ENCODE measurements at places on chromosomes 3 and 15.

DNA sequence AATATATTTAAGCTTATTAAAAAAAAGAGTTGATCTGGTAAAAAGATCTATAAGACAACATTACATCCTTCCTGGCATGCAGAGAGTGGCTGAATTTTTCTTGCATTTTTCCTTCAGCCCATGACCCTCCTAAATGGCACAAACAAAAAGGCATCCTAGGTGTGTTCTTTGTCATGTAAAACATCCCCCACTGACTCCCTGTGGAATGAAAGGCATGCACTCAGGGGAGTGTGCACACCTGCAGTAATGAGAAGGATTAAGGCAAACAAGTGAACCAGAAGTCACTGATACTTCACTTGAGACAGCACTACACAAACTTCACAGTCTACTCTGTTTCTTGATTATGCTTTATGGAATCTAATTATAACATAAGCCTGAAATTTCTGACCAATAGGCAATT, 195.0 kb downstream of the RBMS3 start:
- DNase-seq = no peak

DNA sequence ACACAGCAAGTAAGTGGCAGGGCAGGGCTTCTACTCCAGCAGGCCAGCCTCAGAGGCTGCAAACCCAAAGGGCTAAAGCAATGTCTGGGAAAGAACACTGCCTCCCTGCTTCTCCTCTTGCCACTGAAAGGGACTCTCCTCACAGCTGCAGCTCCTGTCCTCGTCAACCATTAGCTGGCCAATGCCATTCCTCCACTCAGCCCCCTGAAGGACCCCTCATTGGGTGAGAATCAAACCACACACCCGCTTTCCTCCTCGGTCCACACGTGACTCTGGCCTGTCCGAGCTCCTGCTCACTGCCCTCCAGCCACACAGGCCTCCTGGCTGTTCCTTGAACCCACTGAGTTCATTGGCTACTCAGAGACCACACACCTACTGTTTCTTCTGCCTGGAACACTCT, 253.7 kb upstream of the TLE3 start:
- DNase-seq = no peak

DNA sequence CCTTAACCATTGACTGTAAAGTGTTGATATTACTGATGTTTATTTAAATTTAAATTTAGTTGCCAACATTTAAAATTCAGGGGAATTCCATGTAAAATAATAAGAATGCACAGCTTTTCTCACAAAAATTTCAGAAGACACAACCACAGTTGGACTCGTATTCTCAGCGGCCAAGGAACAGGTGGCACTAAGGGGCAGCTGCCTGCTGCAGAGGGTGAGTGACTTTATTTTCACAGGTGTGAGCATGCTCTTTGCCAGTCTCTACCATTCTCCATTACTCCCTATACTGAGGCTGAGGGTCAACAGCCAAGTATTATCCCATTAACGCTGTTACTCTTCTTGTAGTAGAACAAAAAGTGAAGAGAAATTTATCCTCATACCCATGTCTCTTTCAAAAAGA, 92.1 kb upstream of the GADL1 start:
- DNase-seq = no peak

DNA sequence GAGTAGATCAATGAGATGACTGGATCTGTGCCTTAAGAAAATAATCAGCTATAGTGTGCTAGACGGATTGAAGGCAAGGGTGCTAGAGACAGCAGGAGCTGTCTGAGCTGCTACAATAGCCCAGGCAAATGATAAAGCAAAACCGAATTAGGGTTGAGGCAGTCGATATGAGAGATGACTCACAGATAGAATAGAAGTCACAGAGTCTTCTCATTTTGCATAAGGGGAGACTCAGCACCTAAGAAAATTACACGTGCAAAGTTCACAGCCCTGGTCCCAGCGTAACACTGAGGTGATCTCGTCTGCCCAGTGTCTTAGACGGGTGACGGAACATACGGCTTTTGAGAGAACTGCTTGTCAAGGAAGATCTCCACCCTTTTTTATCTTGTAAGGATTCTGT, 11.6 kb downstream of the LPP start:
- DNase-seq = no peak

- peak; percentile 71 for DNase-seq
Observed at GRCh38 chr15:90956274-90957030, 1.8 kb downstream of the RCCD1 start.

GRCh38 chr15:57657619-57658018, 48.9 kb upstream of the POLR2M start:
- no peak for DNase-seq

DNA sequence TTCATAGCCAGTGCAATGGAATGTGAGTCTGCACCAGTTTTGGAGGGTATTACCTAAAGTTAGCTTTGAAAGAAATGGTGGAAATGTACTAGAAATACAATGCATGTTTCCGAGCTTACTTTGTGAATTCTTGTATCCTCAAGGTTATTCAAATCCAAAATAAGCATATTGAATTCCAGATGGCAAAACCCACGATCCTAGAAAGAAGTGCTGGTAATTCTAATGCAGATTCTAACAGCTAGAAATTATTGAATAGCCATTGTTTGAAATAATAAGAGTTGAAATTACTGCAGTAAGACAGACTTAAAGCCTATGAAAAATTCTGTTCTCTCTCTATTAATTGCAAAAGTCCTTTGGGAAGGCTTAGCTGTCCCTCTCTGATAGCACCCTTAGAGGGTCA, 258.4 kb downstream of the CHL1 start:
- no peak for DNase-seq

DNA sequence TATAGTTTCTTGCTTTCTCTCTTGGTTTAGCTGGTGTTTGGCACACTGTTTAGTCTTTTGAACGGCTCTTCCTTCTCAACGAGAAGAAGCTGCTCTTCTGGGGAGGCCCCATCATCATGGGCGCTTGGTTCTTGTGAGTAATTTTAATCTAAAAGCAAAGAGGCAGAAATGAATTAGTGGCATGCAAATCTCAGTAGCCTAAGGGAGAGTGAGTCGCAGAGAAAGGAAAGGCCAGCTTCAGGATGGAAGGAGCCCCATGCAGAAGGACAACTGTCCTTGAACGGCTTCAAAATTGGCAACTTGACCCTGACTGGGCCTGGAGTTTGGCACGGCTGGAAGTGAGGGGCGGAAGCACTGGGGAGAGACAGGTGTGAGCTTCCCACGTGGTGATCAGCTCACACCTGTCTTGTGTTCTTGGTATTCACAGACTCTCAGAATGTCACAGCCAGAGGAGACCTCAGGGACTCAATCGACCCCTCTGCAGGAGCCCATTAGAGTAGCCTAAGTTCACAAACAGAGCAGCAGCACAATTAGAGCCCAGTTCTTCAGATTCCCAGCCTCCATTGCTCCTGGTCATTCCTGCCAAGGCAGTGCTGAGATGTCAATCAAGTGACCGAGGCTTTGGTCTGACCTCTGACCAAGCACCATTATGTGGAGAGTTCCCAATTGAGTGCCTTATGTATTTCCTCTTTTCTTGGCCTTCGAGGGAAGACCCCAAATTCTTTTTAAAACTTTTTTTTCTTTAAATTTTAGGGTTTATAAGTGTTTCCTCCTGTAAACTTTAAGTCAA, 41.3 kb upstream of the ETV5 start:
- no peak for DNase-seq
